ENCODE measurements at places on chromosomes 7 and 10. TPM values are rescaled to one million over a fixed set of nuclear protein-coding genes. Genes with fewer than 3 reads are reported as not detected.

DNA sequence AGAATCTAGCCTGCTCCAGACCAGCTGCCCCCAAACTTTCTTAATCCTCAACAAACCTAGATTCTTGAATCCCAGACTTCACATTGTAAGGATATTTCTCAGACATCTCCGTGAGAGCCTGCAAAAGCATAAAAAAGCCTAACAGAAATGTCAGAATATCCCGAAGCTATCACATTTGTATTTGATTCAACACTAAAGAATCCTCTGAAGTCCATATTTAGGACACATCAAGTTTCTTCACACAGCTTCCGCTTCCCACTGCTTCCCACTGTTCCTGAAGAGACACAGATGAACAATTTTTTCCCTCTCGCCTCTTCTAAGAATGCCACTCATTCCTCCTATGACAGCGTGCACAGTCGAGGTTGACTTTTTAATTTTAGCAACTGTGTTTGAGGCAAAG is 396.2 kb upstream of the IGFBP3 start:
- no peak for DNase-seq

DNA sequence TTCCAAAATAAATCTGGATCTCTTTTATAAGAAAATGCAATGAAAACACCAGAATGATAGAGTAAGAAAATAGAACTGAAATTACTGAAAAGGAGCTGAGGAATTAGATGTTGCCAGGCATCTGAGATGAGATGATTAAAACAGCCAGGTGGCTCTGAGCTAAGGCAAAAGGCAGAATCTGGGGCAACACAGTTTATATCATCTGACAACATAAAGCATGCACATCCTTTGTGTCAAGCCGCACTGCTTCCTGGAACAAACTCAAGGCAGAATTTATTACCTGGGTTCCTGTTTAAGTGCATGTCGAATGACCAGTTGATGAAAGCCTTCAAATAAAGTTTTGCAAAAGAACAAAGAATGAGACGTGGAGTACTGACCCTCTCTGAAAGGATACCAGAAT is 247.0 kb downstream of the SNX10 start:
- DNase-seq = no peak

CDHR3 gene
- 15.8 TPM for polyA plus RNA-seq

EEPD1 gene
- 9.1 TPM for polyA plus RNA-seq

RBP4 gene
- 1.00 TPM for polyA plus RNA-seq
